ENCODE measurements at places on chromosomes 6 and 20.

DNA sequence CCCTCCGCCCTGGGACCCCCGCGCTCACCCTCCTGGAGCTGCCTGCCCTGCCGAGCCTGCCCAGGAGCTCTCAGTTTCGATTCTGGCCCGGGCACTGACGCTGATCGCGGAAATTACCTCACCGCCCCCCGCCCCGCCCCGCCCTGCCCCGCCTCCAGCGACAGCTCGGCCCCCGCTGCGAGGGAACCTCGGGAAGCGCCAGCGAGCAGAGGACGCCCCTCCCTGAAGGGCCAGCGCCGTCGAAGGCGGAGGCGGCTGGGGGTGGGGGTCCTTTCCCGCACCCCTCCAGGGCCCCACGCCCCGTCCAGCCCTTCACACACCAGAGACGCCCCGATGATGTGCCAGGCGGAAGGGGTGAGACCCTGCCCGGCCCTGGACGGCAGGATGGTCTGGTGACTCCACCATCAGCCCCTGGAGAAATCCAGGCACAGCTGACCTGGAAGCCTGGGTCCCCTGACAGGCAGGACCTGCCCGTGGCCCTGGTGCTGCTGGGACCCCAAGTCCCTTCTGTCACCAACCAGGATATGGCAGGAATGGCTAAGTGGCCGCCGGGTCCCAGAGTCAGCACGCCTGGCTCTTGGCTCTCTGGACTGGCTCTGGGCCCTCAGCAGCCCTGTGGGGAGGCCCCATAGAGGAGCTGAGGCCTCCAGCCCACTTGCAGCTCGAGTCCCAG is at the start of gene HELZ2:
TSS of gene HELZ2 (minus strand) at position 84 of the 673 bp plus-strand sequence. CDS start 1,854 bp downstream, outside the sequence.
- DNase-seq, result peak; percentile 83

- no peak for DNase-seq
These were observed 48.2 kb downstream of the CENPW start for GRCh38 chr6:126388104-126388598.

DNA sequence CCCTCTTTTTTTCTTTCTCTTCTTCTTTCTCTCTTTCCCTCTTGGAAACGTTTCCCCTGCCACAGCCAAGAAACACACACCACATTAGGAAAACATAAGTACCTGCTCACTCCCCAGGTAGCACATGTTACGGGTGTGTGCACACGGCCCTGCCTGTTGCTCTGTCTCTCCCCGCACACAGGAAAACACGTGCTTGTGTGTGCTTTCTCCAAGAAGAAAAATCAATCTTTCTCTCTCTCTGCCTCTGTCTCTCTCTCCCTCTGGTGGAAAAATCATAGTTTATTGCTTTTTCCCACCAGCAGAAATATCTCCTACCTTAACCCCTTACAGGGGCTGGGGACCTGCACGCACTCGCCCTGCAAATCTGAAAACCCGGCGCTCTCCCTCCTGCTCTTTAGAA is 102.3 kb downstream of the EDN3 start:
- DNase-seq, result no peak

- peak; percentile 86 for DNase-seq
These were observed 15.8 kb upstream of the RNF182 start for GRCh38 chr6:13908955-13909381.

- no peak for DNase-seq
These were observed 82.2 kb upstream of the NRSN1 start for GRCh38 chr6:24043848-24044247.

GRCh38 chr6:27777614-27778355 is 134.4 kb downstream of the OR2B2 start:
- DNase-seq, result peak; percentile 66

DNA sequence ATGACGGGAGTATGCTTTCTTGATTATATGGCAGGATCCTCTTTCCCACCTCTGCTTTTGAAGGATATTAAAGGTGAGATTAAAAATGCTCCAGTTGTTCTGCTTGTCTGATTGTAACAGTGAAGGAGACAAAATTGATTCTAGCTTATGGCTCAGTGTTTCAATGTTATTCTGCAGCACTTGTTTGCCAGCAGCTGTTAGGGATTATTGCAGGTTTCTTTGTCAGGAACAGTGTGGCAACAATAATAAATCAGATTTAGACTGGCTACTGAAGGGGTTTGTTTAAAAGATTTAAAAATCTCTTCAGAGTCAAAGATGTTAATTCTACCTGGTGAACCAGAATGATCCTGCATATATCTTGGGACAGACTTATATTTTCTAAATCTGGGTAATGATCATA is 126.9 kb downstream of the LAMA2 start:
- no peak for DNase-seq

DNA sequence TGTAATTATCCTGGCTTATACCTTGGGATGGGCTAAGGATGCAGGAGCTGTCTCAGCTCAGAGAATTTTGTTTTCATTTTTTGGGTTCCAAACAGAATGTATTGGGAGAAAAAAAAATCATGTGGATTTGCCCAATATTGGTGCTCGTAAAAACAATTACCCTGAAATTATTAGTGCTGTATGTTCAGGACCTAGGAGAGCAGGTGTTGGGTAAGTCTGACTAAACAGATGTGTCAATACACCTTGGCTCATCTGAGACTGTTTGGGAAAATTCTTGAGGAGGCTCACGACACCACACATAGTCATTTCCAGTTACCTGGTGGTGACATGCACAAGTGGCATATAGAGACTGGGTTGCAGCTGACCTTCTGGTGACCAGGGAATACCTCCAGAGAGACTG is 802.1 kb upstream of the FLRT3 start:
- DNase-seq, result no peak

- DNase-seq, result no peak
These were observed 62.0 kb downstream of the GPX5 start for GRCh38 chr6:28587746-28588075.

DNA sequence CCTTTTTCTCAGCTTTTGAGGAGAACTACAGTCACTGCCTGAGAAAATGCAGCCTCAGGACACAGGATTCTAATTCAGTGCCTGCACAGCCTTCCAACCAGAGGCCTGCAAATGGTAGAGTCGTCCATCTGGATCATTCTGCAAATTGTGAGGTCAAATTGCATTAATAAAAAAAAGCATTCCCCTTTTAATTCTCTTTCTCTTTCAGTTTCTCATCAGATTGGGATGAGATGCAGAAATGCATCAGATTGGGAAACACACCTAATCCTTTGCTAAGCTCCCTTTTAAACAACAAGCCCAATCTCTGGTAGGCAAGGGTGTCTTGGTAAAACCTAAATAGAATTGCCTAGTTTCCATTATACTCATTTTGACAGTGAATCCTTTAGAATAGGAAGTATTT is 838.8 kb downstream of the MAFB start:
- DNase-seq, result no peak

DNA sequence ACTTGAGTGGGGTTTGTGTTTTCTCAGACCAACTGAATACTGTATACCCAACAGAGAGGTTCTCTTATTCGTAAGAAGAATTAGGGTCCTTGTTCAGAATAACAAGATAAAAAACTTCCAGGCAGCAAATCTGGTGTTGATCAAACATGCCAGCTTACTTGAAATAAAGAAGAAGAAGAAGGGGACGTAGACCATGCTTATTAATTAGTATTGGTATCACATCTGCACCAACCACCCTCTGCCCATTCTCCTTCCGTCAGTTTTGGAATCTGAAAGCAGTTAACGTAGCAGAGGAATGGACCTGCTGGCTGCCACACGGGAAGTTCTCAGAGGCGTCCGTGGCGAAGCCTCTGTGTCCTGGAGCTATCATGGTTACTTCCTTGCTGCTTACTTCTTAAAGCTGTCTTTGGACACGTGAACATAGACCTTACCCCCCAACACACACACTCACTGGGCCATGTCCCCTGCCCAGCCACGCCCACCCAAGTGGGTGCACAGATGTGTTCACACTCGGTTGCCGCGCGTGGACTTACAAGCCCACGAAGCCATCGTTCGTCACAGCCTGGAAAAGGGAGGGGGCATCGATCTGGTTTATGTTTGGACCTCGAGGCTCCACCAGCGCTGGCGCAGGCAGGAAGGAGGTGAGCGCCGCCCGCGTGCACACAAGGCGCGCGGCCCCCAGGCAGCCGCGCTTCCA is 4.1 kb upstream of the DLL1 start:
- no peak for DNase-seq

- DNase-seq, result peak; percentile 49
These were observed 17.3 kb downstream of the GABRR2 start for GRCh38 chr6:89297695-89298351.

- DNase-seq, result peak; percentile 77
These were observed 19.1 kb upstream of the CHMP4B start for GRCh38 chr20:33791959-33792597.

DNA sequence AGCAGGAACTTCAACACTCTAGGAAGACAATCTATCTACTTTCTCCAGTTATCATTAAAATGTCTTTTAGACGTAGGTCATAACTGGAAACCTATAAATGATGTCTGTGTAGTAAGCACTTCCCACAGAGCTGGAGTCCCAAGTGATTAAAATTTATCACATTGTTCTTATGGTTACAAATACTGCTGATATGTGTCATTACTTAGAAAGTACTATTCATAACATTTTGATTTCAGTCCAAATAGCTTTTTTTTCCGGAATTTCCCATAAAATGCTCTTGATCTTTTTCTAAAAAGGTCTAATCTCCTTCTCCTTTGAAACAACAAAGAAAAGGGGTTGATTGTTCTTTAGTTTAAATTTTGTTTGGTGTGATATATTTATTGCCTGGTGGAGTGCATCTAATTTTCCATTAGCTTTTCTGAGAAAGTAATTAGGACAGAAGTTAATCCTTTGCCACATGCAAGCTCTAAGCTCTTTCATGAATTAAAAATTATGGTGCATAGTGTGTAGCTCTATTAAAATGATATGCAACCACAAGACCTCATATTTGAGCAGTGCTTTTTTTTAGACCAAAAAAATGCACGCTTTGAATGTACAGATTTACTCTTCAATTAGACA is 132.7 kb upstream of the TCF21 start:
- DNase-seq, result no peak

- DNase-seq, result no peak
These were observed 16.8 kb downstream of the RALY start for GRCh38 chr20:34010405-34010931.

DNA sequence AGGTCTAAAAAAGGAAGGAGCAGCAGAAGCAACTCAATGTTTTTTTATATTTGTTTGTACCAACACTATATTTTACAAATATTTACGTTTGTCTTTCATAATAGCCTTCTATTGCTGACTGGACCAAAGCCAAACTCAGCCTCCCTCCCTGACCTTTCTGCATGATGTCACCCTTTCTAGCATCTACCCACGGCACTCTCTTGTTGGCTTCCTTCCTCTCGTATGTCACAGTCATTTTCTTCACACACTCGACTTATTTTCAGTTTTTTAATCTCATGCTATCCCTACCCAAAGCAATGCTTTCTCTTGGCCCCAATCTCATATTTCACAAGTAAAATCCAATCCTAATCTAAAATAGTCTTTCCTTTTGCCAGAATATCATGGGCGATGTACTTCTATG is 16.3 kb upstream of the FAM8A1 start:
- DNase-seq, result no peak

DNA sequence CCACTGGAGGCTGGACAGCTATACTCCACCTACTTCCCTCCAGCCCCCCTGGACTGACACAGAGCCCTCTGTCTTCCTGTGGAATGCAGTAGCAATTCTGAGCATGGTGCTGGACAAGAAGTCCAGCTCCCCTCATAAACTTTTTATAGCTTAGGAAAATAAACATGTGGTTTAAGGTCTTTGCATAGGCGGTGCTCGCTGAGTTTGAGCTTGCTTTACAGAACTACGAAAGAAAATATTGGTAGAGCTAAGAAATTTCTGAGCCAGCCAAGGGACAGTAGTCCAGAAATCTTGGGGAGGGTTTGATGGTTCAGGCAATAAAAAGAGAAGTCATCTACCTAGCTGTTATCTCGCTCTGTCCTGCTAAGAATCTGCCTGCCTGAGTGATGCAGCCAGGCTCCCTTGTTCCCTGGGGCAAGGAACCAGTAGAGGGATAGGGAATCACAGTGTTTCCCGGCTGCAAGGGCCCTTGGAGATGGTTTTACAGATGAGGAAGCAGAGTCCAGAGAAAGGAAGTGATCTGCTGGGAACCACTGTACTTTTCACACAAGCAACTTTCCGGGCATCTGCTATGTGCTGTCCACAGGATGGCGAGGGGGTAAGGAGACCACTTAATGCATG is 343.4 kb downstream of the CDC5L start:
- no peak for DNase-seq

- peak; percentile 76 for DNase-seq
These were observed 8.9 kb downstream of the REM1 start for GRCh38 chr20:31484001-31484400.

DNA sequence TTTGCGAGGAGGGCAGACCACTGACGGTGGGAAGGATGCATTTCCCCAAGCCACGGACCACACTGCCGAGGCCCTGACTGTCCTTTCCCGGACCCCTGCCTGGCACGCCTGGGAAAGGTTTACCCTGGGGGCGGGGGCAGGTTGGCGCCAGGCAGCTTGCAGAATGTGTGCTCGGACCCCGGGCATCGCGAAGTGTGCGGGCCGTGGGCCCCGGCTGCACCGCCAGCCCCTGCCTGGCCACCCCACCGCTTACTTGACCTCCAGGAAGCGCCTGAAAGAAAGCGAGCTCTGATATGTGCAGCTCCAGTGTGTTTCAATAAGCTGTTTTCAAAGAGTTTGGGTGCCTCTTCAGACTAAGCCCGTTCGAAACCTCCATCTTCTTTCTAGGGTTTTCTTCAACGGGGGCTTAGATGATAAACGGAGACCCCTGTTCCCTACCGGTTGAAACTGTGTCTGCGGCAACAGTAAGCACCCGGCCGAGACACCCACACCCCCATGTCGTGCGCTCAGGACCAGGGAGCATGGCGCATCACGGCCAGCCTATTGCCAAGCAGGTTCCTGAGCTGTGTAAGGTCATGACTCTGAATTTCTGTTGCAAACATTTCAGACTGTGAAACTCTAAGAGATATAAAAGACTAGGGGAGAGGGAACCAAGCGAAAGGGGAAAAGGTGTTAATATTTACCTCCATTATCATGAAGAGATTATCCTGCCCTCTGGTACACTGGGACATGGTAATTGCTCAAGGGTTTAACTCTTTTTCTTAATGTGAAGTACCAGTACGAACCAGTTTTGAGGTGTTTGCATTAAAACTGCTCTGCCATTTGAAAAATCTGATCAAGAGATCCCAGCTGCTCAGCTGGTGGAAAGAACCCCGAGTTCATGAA is 231.2 kb upstream of the FOXQ1 start:
- no peak for DNase-seq

GRCh38 chr6:2748183-2748582 is 2.5 kb downstream of the MYLK4 start:
- no peak for DNase-seq

DNA sequence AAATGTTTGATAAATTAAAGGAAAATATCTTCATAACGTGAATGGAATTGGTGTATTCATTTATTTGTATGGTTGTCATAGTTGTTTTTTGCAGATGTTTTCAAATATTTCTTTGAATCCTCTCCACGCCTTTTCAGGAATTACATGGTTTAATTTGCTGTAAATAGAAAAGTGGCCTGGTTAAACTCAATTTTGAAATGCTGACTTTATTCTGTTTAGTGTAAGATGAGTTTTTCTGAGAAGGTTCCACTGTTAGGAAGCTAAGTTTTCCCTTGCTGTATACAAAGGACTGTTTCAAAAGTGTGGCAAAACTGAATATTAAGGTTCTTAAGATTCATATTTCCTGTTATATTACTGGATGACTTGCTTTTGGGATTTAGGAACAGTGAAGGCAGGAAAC is 503 bp upstream of the ZC2HC1B start:
- no peak for DNase-seq

- DNase-seq, result no peak
These were observed 10.2 kb downstream of the SMPDL3A start for GRCh38 chr6:122799140-122799745.

- no peak for DNase-seq
These were observed 279.6 kb upstream of the SULF2 start for GRCh38 chr20:48064929-48065328.

All from K562 (cell line).